ENCODE measurements at places on chromosomes 16 and 17. TPM values are rescaled to one million over a fixed set of nuclear protein-coding genes. Genes with fewer than 3 reads are reported as not detected.
A peak's percentile ranks its signal among the peaks of the same experiment; 100 is the strongest.

- H3K27ac ChIP-seq, result no peak overlapping the region
Observed at GRCh38 chr17:51995797-51996403, 162.6 kb downstream of the CA10 start.

- no peaks in the 10 kb centered on the region for H3K4me1 ChIP-seq
- H3K4me3 ChIP-seq, result no peak overlapping the region
- no peaks in the 10 kb centered on the region for H3K36me3 ChIP-seq
- no peak overlapping the region for H3K27ac ChIP-seq
Observed at GRCh38 chr16:27980919-27981700, 82.4 kb downstream of the GSG1L start.

GRCh38 chr17:77602883-77603640 lies 355.4 kb upstream of the TNRC6C start:
- H3K4me3 ChIP-seq, result no peak overlapping the region
- no peak overlapping the region for H3K27ac ChIP-seq
- no peaks in the 10 kb centered on the region for H3K27me3 ChIP-seq
- no peaks in the 10 kb centered on the region for H3K36me3 ChIP-seq
- no peaks in the 10 kb centered on the region for H3K4me1 ChIP-seq
- peak; percentile 24 for DNase-seq

DNA sequence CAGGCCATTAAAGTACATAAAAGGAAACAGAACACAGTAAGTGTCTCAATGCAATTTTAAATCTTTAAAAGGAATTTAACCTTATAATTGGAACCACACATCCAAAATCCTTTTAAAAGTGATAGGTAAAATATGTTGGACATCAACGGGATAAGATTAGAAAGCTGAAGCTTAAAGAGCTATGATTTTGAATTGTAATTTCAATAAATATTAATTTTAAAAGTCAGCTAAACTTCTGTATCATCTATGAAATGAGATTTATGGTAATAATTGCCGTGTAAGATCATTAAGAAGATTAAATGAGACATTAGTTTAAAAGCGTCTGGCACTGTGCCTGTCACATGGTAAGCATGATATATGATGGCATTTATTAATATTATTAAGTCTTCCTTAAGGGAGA lies 31.3 kb downstream of the CCDC42 start:
- DNase-seq, result no peak
- no peaks in the 10 kb centered on the region for H3K4me1 ChIP-seq
- H3K27ac ChIP-seq, result no peak overlapping the region
- no peaks in the 10 kb centered on the region for H3K36me3 ChIP-seq
- H3K4me3 ChIP-seq, result no peak overlapping the region

Gene CFAP97D1
- total RNA-seq, result not detected

Gene ITPRIPL2
- 9.1 TPM for total RNA-seq

- H3K27ac ChIP-seq, result no peak overlapping the region
- DNase-seq, result peak; percentile 68
- H3K36me3 ChIP-seq, result no peaks in the 10 kb centered on the region
- H3K4me1 ChIP-seq, result peaks cover 4% of the 10 kb centered on the region
- H3K27me3 ChIP-seq, result no peaks in the 10 kb centered on the region
Observed at GRCh38 chr17:66533572-66533971, 231.2 kb downstream of the PRKCA start.
